ENCODE measurements at places on chromosomes 5 and 9. TPM values are rescaled to one million over a fixed set of nuclear protein-coding genes. Genes with fewer than 3 reads are reported as not detected.
A peak's percentile ranks its signal among the peaks of the same experiment; 100 is the strongest.

Gene CD274
- total RNA-seq, result 10.7 TPM

Gene BRIX1
- 33.3 TPM for total RNA-seq

Gene PTBP3
- total RNA-seq, result 147 TPM

Gene SPATA6L
- total RNA-seq, result 0.40 TPM

DNA sequence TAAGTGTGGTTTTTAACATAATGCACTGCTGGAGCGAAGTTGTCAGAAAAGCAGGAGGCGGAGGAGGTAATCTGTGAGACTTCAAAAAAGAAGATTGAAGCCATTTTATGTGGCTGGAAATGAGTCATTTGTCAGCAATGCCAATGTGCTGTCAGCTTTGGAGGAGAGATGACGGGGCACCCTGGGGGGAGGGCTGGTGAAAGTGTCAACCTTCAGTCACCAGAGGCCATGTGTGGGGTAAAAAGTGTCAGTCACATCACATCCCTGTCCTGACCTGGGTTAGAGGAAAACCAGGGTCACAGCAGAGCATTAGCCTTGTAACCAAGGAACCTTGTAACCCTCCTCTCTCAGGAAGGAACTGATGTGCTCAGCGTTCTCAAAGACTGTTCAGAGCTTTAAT, 59.1 kb downstream of the TLR4 start:
- DNase-seq, result no peak

DNA sequence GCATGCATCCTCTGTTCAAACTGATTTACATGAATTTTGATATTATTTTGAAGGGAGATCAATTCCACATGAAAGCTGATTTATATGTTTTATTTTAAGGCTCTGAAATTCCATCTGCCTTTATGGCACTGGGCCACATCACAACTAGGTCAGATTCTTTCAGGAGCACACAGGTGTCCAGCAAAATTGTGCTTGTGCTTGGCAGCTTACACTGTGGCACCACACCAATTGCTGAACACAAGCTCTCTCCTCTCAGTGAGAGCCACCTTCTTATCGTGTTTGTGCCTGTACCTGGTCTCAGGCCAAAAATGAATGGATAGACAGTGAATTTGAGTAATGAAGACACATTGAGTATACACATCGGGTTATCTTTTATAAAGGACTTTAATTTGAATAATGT, 200.4 kb downstream of the CDH10 start:
- DNase-seq, result no peak

DNA sequence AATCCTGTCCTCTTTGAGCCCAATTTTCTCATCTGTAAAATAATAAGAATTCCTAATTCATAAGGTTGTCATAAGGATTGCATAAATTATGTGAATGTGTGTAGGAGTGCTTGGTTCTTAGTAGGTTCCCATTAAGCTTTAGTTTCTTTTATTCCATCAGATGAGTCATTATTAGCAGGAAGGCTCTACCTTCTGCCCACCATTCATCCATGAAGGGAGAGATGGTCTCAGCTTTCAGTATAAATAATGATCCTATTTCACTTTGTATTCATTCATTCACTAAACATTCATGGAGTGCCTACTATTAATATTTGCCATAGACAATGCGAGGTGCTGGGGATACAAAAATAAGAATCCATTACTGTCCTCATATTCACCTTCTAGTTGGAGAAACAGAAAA, 3.0 kb downstream of the CMYA5 start:
- DNase-seq, result no peak

- DNase-seq, result no peak
These were observed 140.5 kb downstream of the SNX18 start for GRCh38 chr5:54658010-54658409.

- no peak for DNase-seq
These were observed 148.5 kb upstream of the TYRP1 start for GRCh38 chr9:12544700-12545099.

DNA sequence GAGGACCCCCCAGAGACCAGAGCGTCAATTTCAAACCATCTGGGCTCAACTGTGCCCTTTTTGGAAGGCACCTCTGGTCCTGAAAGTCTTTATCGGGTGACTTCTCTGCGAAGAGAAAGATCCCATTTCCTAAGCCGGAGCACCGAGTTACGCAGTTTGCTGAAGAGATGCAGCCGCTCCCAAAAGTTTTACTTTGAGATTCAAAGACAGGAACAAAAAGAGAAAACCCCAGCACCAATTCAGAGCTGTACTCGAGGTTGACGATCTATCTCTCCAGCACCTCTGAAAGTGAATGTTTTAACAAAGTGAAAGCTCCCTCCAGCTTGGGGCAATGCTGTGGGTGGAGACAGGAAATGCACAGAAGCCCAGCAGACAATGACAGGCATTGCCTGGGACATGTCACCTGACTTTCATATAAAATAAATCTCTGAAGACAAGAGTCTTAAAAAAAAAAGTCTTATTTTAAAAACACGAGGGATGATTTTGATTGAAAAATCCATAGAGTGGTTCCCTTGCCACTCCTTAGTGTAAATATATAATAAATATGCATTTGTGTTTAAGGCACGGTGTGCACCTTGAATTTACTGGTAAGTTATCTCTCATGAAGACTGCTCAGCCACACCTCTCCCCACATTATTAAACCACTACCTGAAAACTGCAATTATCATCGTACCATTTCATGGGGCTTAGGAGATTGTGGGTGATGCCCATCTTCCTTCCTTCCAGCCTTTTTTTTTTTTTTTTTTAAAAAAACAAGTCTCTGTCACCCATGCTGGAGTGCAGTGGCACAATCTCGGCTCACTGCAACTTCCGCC, 79.9 kb downstream of the FNBP1 start:
- DNase-seq, result peak; percentile 89

DNA sequence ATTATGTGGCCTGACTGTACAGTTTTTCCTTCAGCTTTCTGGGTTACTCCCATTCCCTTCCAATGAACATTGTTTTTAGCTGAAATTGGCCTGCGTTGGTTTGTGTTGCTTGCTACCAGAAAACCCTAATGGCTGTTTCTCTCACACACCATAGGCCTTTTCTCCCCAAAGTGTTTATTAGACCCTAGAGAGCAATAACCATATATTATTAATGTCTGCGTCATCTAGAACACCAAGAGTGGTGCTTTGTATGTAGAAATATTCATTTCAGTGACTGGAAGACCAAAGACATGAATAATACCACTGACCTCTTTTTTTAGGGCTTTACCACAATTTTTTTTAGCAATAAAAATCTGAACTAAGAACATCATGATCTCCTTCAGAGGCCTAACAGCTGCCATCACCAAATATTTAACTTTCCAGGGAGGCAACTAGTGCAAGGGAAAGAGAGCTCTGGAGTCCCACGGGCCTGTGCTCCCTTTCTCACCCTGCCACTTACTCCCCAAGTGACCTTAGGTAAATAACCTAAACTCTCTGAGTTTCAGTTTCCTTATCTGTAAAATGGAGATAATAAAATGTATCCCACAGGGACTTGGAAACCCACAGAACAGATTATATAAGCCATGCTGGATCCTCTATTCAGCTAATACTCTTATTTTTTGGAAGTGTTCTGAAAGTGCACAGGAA, 201.9 kb upstream of the ISL1 start:
- no peak for DNase-seq

GRCh38 chr5:156402387-156402921, 75.5 kb downstream of the SGCD start:
- DNase-seq, result peak; percentile 10

DNA sequence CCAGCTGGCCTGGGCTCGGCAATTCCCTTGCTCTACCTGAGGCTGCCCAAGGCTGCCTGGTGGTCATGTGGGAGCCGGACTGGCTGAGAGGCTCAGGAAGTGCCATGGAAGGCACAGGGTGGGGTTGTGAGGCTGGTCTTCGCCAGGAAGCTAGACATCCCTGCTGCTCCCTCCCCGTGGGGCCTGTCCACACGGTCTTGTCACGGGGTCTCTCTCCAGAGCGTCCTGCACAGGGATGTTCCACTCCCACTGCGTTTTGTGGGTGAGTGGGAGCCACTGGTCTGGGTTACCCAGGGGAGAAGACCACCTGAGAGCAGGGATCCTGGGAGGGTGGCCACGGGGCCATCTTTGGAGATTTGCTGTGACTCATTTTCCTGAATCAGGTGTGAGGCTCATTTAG, 11.6 kb downstream of the GADD45G start:
- no peak for DNase-seq

DNA sequence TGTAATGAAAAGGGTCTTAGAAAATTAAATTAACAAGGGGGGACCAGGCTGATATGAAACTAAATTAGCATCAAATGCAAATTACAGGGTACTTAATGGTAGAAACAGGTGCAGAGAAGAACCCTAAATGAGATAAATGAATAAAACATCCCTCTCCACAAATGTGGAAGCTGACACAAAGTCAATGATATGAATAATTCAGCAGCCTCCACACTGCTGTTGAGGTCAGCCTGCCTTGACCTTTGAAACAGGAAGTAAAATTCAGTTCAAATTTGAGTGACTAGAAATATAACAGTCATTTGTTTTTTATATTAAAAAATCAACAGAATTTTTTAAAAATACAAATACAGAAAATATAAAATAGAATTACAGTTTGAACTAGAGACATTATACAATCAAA, 40.0 kb downstream of the EBF1 start:
- no peak for DNase-seq

DNA sequence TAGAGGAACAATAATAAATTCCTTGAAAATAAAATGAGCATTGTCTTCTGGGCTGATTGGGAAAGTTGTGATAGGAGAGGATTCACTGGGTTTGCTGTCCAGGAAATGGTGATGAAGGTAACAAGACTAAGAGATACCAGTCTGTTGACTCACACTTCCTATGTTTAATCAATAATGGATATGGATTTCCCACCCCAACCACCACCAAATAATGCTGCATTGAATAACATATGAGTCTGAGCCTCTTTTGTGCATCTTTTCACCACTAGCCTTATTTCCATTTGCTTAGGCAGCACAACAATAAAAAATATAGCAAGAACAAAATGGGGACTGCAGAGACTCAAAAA, 120.2 kb upstream of the NFIB start:
- DNase-seq, result no peak

GRCh38 chr9:114449236-114449635, 56.0 kb downstream of the WHRN start:
- no peak for DNase-seq

- DNase-seq, result no peak
These were observed 240.2 kb downstream of the ARHGAP26 start for GRCh38 chr5:143010351-143010750.

DNA sequence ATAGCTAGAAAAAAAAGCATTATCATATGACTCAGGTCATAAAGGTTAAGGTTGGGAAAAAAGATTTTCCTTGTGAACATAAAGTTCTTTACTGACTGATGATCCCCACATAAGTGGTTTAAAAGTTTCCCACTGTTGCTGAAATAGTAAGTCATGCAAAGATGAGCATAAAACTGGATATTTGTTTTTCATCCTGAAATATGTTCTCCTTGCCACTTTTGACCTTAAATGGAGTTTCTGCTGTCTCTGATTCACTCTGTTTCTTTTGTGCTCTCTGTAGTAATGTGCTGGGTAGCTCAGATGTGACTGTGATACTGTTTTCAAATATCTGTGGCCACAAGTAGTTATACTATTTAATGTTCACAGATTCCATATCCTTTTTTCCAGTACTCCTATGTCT, 162.5 kb upstream of the GAS1 start:
- no peak for DNase-seq

DNA sequence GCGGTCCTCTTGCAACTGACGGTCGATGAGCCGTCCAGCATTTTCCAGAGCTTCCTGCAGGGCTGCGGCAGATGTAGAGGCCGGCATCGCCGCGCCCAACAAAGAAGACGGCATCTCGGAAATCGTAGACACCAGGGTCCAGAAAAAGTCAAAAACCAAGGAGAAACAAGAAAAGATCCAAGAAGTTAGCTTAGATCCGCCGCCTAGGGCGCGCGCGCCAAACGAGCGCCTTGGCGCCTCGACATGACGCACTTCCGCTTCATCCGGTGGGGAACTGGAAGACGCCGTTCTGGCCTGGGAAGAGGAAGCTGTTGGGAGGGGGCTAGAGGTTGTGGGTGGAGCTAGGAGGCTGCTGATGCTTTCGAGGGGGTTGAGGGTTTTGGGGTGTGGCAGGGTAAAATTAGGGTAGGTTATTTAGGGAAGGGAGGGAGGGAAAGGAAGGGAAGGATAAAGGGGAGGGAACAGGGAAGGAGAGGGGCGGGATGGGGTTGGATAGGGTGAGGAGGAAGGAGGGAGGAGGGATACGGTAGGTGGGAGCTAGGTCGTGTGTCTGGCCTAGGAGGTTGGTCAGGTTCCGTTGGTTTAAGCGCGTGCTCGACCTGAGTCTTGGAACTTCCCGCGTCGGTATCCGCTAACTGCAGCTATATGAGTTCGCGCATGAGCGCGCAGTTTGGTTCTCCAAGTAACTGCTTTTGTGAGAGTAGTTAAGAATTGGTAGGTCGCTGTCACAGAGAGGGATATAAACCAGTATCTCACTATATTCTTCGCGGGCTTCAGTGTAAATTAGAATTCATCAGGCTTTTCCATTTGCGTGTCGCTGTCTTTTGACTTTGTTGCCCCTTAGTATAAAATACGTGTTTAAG, at the start of gene NUP155:
Gene NUP155, minus strand, starts transcription at position 243 of the 863 bp plus-strand sequence. Its CDS starts 129 bp downstream, at position 114.
- peak; percentile 94 for DNase-seq

- no peak for DNase-seq
These were observed 10.0 kb downstream of the TMEM161B start for GRCh38 chr5:88258636-88259035.

All from activated CD4-positive, alpha-beta T cell treated with anti-CD3 and anti-CD28 coated beads, Interleukin-2, amount 10 ng/mL, durations not matched to agents 7 days and 5 days (primary cell).